Mucosa of gallbladder (tissue), 1 donor: ENCODE measurements at places on chromosomes 5 and 9.

GRCh38 chr9:127059030-127059429, 63.4 kb downstream of the ANGPTL2 start:
- DNase-seq, result no peak

DNA sequence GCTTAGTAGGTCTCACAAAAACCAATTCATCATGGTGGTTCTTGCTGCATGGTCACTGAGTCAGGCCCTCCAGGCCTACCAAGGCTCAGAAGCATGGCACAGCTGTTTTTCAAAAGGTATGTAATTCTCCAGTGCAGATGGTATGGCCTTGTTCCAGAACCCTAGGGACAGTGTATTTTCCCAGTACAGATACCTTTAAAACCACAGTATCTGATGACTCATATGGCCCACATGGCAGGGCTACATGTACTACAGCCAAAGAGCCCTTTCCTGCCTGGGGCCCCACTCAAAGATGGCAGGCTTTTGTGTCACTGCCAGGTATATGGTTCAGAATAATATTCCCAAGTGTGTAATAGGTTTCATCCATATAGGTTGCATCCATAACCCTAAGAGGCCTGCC, 16.5 kb downstream of the CSF2 start:
- DNase-seq, result no peak

- DNase-seq, result no peak
Observed at GRCh38 chr5:158354958-158355357, 496.0 kb upstream of the CLINT1 start.

GRCh38 chr5:173739741-173740140, 123.3 kb upstream of the BOD1 start:
- no peak for DNase-seq

DNA sequence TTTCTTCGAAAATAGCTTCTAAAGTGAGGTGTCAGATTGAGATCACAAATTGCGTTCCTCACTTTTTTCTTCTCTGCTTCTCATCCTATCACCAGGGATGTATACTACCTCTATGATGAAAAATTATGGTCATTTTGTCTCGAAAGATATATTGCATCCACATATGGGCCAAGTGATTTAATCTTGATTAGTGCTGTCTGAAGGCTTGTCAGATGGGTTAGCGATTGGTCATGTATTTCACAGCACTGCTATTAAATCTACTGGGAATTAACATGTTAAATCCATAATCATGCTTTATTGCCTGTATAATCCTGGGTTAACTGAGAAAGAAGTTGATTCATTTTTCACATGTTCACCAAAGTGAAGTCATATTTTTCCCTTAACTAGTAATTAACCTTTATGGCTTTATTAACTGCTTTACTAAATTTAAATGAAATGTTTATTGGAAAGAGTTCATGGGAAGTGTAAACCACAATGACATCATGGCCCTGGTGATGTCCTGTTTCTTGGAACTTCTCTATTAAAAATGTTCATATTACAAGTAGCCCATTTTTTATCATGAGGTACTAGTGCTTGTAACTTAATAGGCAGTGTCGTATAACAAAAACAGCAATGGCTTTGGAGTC, 193.3 kb downstream of the SMC2 start:
- DNase-seq, result no peak

- no peak for DNase-seq
Observed at GRCh38 chr9:113468716-113469448, 5.4 kb downstream of the RGS3 start.

DNA sequence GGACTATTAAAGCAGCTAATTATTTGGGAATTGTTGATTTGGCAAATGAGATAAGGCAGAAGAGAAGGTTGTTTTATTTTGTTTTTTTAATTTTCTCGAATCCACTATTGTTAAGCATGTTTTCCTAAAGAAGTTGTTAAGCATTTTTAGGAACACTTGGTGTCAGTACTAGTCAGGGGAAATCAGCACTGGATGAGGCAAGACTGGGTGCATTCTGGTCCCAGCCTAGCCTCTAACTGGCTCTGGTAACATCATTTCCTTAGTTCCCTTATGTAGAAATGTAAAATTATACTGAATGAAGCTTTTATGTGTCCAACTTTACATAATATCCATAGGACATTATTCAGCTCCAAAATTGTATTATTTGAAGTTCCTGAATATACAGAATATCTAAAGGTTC, 196.1 kb downstream of the PCSK5 start:
- DNase-seq, result no peak

GRCh38 chr5:6458833-6459232, 10.2 kb downstream of the UBE2QL1 start:
- no peak for DNase-seq

- DNase-seq, result no peak
Observed at GRCh38 chr5:175922192-175922885, 45.8 kb downstream of the THOC3 start.

GRCh38 chr5:123157791-123158581, 68.9 kb downstream of the PRDM6 start:
- DNase-seq, result no peak

DNA sequence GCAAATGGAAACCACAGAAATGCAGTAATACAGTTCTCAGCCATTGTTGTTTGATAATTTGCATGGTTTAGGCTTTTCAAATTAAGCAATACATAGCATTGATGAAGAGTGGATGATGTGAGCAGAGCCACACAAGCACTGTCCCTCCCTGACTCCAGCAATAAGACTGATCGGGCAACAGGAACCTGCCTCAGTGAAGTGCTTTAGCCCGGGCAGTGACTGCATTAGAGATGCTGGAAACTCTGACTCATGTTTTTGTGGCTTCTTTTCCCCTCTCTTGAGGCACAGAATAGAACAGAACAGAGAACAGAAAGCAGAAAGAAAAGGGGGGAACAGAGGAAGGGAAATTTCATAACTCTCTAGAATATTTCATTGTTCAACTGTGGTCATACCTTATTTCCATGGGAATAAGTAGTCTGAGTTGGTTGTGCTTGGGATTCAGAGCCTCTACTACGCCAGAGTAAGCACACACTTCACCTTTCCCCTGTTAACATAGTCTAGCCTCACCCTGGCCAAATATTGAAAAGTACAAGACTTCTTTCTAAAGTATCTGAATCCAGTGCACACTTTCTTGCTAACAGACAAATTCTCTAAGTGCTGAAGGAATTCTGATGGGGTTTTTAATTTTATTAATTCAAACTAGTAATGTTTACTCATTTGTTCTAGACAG, 164.8 kb upstream of the VCAN start:
- DNase-seq, result peak; percentile 43

- DNase-seq, result no peak
Observed at GRCh38 chr9:92671323-92671722, 1.4 kb upstream of the IPPK start.

DNA sequence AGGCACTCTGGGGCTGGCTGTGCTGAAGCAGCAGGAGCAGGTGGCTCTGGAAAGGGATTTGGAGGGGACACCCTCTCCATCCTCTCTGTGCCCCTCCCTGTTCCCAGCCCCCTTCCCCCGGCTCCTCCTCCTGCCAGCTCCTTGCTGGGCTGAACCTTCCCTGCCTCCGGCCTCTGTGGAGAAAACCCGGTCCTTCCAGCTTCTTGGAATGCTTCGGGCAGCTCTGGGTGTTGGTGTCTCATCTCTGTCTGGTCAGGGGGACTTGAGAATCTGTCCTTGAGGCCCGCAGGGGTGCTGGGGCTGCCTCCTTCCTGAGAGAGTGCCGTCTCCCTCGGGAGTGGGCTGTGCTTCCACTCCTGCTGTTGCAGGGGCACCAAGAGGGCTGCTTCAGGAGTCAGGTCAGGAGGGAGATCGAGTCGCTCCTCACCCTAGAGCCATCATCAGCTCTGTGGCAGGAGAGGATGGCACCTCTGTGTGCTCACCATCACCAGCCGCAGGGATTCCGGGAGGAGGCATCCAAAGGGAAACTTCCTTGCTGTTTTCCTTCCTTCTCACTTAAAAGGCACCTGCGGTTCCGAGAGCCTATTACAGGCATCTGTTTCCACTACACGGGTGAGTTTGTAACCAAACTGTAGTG, 30.6 kb downstream of the NDUFS6 start:
- DNase-seq, result no peak

- DNase-seq, result no peak
Observed at GRCh38 chr5:95720094-95720786, 10.9 kb upstream of the RHOBTB3 start.

DNA sequence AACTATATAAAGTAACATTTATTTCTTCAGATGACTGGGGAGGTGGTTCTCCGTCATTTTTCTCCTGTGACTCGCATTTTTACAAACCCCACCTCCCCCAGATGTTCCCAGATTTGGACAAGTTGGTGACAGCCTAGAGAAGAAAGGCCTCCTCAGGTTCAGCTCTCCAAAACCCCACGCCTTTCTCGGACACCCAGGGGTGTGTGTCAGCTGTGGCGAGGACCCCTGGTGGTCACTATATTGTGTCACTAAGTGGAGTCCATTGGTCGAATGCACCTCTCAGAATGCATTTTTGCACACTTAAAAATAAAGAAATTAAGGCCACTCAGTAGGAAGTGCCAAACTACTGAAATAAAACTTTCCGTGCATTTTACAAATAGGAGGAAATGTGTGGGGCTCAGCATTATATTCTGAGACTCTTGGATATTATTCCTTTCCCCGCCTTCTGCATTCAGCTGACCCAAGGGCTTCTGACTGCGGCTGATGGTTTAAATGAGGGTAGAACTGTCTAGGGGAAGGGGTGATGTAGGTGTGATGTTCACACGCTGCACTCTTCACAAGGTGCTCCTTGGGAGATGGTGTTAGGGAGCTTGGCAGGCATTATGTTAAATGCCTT, 47.6 kb downstream of the ACO1 start:
- DNase-seq, result peak; percentile 18

DNA sequence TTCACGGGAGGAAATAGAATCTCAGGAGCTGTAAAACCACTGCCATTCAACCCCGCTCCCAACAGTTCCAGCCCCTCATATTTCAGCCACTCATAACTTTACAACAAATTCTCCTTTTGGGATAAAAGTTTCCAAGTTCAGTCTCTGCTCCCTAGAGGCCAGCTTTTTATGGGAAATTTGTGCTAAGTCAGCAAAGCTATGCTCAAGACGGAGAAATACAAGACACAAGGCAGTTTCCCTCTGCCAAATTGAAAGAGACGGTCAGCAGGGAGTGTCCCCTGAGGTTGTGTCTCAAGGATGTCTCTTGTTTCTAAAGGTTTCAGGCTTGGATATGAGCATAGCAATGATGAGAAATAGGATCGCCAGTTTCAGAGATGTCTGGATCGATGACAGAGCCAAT, 608.6 kb downstream of the CCDC171 start:
- DNase-seq, result no peak

GRCh38 chr9:5489630-5490490, 20.5 kb upstream of the PDCD1LG2 start:
- no peak for DNase-seq

- peak; percentile 29 for DNase-seq
Observed at GRCh38 chr5:62306896-62307689, 1.1 kb downstream of the KIF2A start.

DNA sequence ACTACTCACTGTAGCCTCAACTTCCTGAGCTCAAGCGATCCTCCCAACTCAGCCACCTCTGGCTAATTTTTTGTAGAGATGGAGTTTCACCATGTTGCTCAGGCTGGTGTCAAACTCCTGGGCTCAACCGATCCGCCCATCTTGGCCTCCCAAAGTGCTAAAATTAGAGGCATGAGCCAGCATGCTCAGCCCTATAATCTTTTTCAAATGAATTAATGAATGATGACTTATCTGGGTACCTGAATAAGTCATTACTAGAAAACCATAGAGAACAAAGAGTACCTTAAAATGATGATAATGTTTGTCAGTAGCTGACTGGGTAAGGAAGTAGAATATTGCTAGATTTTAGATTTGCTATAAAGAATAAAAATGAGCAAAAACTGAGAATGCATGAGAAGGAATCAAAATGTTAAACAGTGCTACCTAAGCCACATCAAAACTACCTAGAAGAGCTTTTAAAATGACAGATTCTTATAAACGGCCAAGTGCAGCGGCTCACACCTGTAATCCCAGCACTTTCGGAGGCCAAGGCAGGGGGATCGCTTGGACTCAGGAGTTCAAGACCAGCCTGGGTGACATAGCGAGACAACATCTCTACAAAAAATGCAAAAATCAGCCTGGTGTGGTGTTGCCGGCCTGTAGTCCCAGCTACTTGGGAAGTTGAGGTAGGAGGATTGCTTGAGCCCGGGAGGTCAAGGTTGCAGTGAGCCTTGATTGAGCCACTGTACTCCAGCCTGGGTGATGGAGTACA, 13.6 kb downstream of the FNBP1 start:
- DNase-seq, result no peak

- no peak for DNase-seq
Observed at GRCh38 chr5:107301999-107302398, 368.7 kb downstream of the EFNA5 start.

GRCh38 chr5:40653221-40654022, 26.3 kb upstream of the PTGER4 start:
- DNase-seq, result no peak

DNA sequence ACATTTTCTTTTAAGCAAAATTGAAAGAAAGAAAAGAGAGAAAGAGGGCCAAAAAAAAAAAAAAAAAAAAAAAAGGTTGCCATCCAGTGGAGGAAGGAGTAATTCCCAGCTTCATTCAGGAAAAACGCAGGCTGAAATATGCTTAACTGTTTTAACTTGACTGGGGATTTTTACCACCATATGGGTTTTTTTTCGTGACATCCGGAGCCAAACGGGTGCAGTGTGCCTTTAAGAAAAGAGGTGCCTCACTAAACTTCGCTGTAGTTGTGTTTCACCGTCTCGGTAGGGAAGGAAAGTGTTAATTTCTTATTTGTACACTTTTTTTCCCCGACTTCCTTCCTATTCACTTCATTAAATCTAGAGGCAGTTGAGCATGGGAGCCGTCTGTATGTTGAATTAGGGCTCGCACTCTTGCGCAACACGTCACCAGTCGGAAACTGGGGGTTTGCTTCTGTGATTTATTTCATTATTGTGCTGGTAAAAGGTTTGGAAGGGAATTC, 143.0 kb downstream of the SMARCA2 start:
- DNase-seq, result peak; percentile 42

GRCh38 chr5:112418659-112419163, 366 bp downstream of the EPB41L4A start:
- no peak for DNase-seq

DNA sequence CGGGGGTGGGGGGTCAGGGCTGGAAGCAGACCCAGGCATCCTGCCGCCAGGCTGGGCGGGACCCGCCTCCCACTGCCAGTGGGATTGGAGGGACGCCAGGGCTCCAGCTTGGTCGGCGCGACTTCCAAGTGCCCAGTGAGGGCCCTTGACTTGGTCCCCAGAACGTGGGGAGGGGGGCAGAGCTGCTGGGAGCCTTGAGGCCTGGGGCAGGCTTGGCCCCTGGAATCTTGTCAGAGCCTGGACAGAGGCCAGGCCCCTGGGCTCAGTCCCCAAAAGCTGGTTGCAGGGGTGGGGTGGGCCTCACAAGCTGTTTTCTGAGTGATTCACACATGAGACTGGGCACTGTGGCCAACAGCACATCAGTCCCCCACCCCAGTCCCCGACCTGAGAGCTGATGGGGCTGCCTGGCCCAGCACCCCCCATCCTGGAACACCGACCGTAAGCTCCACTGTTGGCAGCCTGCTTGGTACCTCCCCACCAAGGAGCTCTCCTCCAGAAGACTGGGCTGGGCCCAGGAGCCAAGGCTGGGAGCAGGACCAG, 526 bp downstream of the CLIC3 start:
- no peak for DNase-seq
